Caco-2 (cell line): ENCODE measurements at places on chromosomes 11 and 22. TPM values are rescaled to one million over a fixed set of nuclear protein-coding genes. Genes with fewer than 3 reads are reported as not detected.

DNA sequence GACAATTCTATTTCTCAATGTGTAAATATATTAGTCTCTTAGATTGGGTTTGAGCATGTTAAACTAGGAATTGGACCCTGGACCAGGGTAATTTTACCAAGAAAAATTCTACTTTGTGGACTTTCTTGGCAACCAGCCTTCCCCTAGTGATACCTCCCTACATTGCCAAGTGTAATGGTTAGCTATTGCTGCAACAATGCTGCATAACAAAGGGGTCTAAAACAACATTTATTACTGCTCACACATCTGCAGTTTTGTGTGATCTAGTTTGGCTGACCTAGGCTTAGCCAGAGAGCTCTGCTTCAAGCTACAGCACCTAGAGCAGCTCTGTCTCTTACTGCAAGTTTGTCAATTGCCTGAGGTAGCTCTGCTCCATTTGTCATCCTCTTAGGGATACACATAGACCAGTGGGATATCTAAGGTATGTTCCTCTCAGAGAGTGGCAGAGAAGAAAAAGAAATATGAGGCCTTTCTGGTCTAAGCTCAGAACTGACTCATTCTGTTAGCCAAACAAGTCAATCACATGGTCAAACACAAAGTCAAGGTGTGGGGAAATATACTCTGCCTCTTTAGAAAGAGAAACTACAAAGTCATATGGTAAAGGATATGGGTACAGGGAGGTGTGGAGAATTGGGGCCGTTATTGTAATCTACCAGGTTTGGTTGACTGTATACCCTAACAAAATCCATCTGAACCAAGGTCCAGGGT is 2.0 kb upstream of the LAYN start:
- no peaks in the 10 kb centered on the region for H3K36me3 ChIP-seq
- H3K4me1 ChIP-seq = peaks cover 19% of the 10 kb centered on the region
- no peaks in the 10 kb centered on the region for H3K27me3 ChIP-seq
- DNase-seq = no peak
- H3K27ac ChIP-seq = no peak overlapping the region
- no peak overlapping the region for H3K4me3 ChIP-seq

The CTSW gene
- not detected in 2 replicates for total RNA-seq

DNA sequence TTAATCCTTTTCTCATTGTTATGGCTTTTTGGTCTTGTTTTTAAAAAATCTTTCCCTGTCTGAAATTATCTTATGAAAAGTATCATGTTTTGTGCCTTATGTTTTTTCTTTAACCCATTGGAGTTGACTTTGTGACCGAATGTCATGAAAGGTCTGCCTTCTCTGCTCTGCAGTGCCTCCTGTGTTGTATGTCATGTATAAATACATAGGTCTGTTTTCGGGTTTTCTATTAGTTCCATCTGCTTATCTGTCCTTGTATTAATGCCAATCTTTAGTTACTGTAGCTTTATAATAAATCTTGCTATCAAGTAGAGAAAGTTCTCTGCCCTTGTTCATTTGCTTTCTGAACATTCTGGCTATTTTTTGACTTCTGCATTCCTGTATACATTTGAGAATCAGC is 73.0 kb downstream of the ZBTB44 start:
- H3K36me3 ChIP-seq = no peaks in the 10 kb centered on the region
- DNase-seq = no peak
- no peaks in the 10 kb centered on the region for H3K4me1 ChIP-seq
- H3K27ac ChIP-seq = no peak overlapping the region
- no peak overlapping the region for H3K4me3 ChIP-seq

- H3K36me3 ChIP-seq = no peaks in the 10 kb centered on the region; the same call in none of the 2 replicates
- H3K4me1 ChIP-seq = no peaks in the 10 kb centered on the region
- DNase-seq = no peak
- H3K27ac ChIP-seq = no peak overlapping the region
- H3K27me3 ChIP-seq = no peaks in the 10 kb centered on the region
Observed at GRCh38 chr22:30891443-30891755, 77.2 kb downstream of the MORC2 start.

The OR2AG1 gene
- total RNA-seq = not detected in 2 replicates

The SMC1B gene
- 4.6 and 5.3 TPM in 2 replicates for total RNA-seq

- no peaks in the 10 kb centered on the region for H3K4me1 ChIP-seq
- H3K36me3 ChIP-seq = no peaks in the 10 kb centered on the region
- peak; percentile 92 for DNase-seq
- H3K27me3 ChIP-seq = no peaks in the 10 kb centered on the region
- no peak overlapping the region for H3K4me3 ChIP-seq
Observed at GRCh38 chr11:75445315-75445953, 12.4 kb upstream of the KLHL35 start.

- no peak overlapping the region for H3K27ac ChIP-seq
- DNase-seq = no peak
- H3K4me3 ChIP-seq = no peak overlapping the region
Observed at GRCh38 chr11:83543706-83544439, 257.7 kb upstream of the CCDC90B start.

DNA sequence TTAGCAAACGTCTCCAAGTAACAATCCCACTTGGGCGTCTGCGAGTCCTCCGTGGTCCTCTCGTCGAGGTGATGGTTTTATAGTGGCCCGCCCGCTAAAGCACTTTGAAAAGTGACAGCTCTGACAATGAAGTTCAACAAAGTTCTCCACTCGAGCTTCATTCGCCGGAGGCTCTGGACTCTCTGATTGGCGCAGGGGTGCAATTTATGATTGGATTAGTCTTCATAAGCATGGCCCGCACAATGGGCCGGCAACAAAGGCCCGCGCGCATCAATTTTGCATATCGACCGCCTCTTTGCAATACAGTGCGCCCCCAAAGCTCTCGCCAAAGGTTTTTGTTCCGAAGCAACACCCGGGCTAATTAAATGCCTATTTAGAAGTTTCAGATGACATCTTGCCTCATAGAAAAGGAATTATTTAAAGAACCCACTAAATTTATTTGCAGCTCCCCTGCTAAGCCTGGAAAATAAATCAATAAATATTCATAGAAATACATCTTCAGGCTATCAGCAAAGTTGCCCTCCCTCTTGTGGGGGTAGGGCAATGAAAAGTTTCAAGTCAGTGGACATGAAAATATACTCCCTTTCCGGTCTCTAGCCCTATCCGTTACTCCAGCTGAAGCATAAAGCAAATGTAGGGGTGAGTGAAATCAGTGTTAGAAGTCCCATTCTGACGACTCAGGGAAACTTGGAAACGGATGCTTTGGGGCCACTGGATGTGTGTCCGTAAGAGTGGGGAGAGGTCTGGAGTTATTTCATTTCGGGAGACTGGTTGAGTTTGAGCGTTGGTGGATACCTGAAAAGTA is at the start of gene DBX1:
Gene DBX1, minus strand, starts transcription at position 51 of the 805 bp plus-strand sequence. CDS start 151 bp downstream, outside the sequence.
- no peak within 1 kb of the TSS for H3K27ac ChIP-seq
- H3K4me1 ChIP-seq = no peaks in the 10 kb centered on the region
- H3K27me3 ChIP-seq = no peaks in the 10 kb centered on the region
- H3K36me3 ChIP-seq = no peaks in the 10 kb centered on the region
- DNase-seq = no peak

DNA sequence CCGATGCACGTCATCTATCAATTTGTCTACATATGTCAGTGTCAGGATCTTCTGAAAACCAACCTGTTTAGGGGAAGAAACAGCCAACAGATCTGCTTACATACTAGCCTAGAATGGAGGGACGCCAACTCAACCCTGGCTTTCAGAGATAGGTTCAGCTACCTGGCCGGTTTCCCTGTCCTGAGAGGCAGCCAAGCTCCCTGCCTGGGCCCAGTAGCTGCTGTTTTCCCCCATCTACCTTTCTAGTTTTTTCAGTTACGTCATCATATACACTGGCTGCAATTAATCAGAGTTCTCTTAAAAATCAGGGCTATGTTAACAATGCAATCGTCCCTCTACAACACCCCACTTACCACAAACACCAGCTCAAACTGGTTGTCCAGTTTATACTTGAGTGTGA is 1.0 kb downstream of the SRPRA start:
- DNase-seq = no peak
- H3K27me3 ChIP-seq = no peaks in the 10 kb centered on the region
- H3K4me1 ChIP-seq = peaks cover 6% of the 10 kb centered on the region
- peaks cover 12% of the 10 kb centered on the region for H3K36me3 ChIP-seq
- H3K4me3 ChIP-seq = peak overlapping the region; percentile 93

The OR5B21 gene
- total RNA-seq = not detected in 2 replicates

The SLC22A8 gene
- not detected in 2 replicates for total RNA-seq

- no peak overlapping the region for H3K4me3 ChIP-seq
- no peak overlapping the region for H3K27ac ChIP-seq
- H3K4me1 ChIP-seq = peaks cover 38% of the 10 kb centered on the region
- no peak for DNase-seq
Observed at GRCh38 chr11:19789835-19790710, 77.4 kb downstream of the NAV2 start.

- H3K4me1 ChIP-seq = no peaks in the 10 kb centered on the region
- H3K4me3 ChIP-seq = no peak overlapping the region
- no peak for DNase-seq
- no peaks in the 10 kb centered on the region for H3K36me3 ChIP-seq
- H3K27ac ChIP-seq = no peak overlapping the region
- peaks cover 6% of the 10 kb centered on the region; the same call in 1 of the 2 replicates for H3K27me3 ChIP-seq
Observed at GRCh38 chr11:93236741-93237675, 39.2 kb upstream of the SLC36A4 start.

- DNase-seq = no peak
- no peaks in the 10 kb centered on the region for H3K27me3 ChIP-seq
Observed at GRCh38 chr11:72079819-72080325, 470 bp downstream of the NUMA1 start.

The RIMBP3C gene
- 0.12 and 0.39 TPM in 2 replicates for total RNA-seq

The ZNF214 gene
- 0.16 and 0.70 TPM in 2 replicates for total RNA-seq

DNA sequence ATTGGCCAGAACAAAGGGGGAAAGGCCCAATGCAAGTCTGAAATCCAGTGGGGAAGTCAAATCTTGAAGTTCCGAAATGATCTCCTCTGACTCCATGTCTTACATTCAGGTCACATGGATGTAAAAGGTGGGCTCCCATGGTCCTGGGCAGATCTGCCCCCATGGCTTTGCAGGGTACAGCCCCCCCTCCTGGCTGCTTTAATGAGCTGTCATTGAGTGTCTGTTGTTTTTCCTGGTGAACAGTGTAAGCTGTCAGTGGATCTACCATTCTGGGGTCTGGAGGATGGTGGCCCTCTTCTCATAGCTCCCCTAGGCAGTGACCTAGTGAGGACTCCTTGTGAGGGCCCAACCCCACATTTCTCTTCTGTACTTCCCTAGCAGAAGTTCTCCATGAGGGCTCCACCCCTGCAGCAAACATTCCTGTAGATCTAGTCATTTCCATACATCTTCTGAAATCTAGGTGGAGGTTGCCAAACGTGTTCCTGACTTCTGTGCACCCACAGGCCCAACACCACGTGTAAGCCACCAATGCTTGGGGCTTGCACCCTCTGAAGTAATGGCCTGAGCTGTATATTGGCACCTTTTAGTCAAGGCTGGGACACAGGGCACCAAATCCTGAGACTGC is 9.3 kb downstream of the CARD18 start:
- H3K4me1 ChIP-seq = no peaks in the 10 kb centered on the region
- no peak overlapping the region for H3K4me3 ChIP-seq
- DNase-seq = no peak
- no peak overlapping the region for H3K27ac ChIP-seq
- H3K36me3 ChIP-seq = no peaks in the 10 kb centered on the region

The RASGRP2 gene
- total RNA-seq = 4.0 and 4.1 TPM in 2 replicates

DNA sequence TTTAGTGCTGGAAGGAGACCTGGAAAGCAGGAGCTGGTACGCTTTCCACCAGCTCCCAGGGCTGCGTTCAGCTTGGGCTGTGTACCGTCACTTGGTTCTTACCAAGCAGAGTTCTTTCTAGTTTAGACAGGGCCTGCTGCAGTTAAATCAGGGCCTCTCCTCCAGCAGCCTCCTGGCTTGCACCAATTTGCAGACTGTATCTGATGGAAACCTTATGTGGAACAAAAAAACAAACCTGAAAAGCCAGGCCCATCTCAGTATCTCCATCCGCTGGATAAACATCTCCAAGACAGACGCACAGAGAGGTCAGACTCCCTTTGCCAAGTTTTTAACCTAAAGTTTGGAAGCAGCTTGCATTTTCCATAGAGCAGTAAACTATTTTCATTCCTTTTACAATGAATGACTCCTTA is 288.6 kb upstream of the SORL1-AS1 start:
- no peaks in the 10 kb centered on the region for H3K36me3 ChIP-seq
- no peaks in the 10 kb centered on the region for H3K27me3 ChIP-seq
- no peak overlapping the region for H3K4me3 ChIP-seq
- no peak overlapping the region for H3K27ac ChIP-seq

DNA sequence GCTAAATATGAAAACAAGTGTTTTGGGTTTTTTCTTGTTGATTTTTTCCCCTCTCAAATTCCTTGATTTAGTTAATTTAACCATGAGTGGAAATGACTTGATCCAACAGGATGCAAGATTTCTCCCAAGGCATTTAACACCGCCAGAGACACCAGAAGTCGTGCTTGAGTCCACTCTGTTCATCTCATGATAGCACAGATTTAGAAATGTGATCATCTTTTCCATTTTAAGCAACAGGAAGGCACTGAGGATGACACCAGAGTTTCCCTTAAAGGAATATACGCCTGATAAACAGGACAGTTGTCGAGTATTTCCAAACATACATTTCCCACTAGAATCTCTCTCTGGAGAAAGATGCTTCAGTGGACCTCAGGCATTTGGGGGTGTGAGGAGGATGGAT is 318.7 kb downstream of the CADM1 start:
- no peaks in the 10 kb centered on the region for H3K36me3 ChIP-seq
- DNase-seq = no peak
- no peaks in the 10 kb centered on the region for H3K27me3 ChIP-seq
- no peak overlapping the region for H3K4me3 ChIP-seq
- no peak overlapping the region for H3K27ac ChIP-seq

- H3K4me1 ChIP-seq = no peaks in the 10 kb centered on the region
- no peak overlapping the region for H3K4me3 ChIP-seq
- no peak for DNase-seq
- no peak overlapping the region for H3K27ac ChIP-seq
Observed at GRCh38 chr11:70757241-70757640, 358.9 kb downstream of the CTTN start.

- peaks cover 1% of the 10 kb centered on the region for H3K27me3 ChIP-seq
- no peak overlapping the region for H3K4me3 ChIP-seq
- no peak overlapping the region for H3K27ac ChIP-seq
- no peak for DNase-seq
- no peaks in the 10 kb centered on the region for H3K36me3 ChIP-seq
Observed at GRCh38 chr11:112318184-112318591, 57.5 kb upstream of the PLET1 start.

The PANX1 gene
- total RNA-seq = 33.1 and 36.6 TPM in 2 replicates

- H3K36me3 ChIP-seq = no peaks in the 10 kb centered on the region
- H3K27me3 ChIP-seq = no peaks in the 10 kb centered on the region
- H3K27ac ChIP-seq = peak overlapping the region; percentile 75
- H3K4me3 ChIP-seq = peak overlapping the region; percentile 96
Observed at GRCh38 chr11:45805305-45806071, 539 bp downstream of the SLC35C1 start.

The KCNJ1 gene
- not detected in 2 replicates for total RNA-seq

- no peak overlapping the region for H3K27ac ChIP-seq
- no peaks in the 10 kb centered on the region for H3K27me3 ChIP-seq
- H3K4me1 ChIP-seq = peaks cover 19% of the 10 kb centered on the region
- peaks cover 11% of the 10 kb centered on the region for H3K36me3 ChIP-seq
- no peak overlapping the region for H3K4me3 ChIP-seq
Observed at GRCh38 chr11:71454470-71455113, 1.6 kb downstream of the NADSYN1 start.

The SYTL2 gene
- total RNA-seq = 110 and 156 TPM in 2 replicates

The SCGB1C1 gene
- total RNA-seq = not detected in 2 replicates

The KLHL35 gene
- total RNA-seq = 46.0 and 51.4 TPM in 2 replicates

GRCh38 chr11:128515826-128516778 is 71.3 kb downstream of the ETS1 start:
- DNase-seq = no peak
- no peaks in the 10 kb centered on the region for H3K4me1 ChIP-seq
- peaks cover 3% of the 10 kb centered on the region for H3K27me3 ChIP-seq
- no peak overlapping the region for H3K4me3 ChIP-seq
- no peak overlapping the region for H3K27ac ChIP-seq

The NDUFV1 gene
- 358 and 375 TPM in 2 replicates for total RNA-seq
